ENCODE measurements at places on chromosomes 13 and 19.

- DNase-seq = no peak
Observed at GRCh38 chr13:109985871-109986450, 199.6 kb upstream of the IRS2 start.

DNA sequence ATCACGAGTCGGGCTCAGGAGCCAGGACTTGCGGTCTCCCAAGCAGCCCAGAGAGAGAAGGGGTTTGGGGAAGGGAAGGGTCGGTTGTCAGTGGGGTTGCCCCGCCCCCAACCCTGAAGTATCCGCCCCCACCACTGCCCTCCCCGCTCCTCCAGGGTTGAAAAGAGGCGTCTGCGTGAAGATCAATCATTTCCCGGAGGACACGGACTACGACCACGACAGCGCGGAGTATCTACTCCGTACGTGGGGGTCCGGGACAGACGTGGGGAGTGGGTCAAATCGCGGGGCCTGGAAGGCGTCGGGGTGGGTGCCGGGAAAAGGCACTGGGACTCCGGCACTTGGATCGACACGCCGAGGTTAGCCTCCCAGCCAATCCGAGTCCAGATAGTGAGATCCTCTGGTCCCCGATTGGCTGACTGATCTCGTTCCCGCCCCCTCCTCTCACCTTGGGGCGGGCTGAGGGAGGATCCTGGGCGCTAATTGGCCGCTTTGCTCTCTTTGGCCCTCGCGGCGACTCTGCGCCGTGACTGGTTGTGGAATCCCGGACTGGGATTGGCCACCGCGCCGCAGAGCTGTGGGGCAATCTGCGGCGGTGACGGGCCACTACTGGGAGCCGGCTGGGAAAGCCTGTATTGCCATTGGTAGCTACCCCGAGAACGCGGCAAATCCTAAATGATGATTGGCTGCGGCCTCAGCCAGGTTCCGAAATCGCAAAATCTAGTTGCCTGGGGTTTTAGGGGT, 13.3 kb upstream of the CACNG6 start:
- DNase-seq = no peak

DNA sequence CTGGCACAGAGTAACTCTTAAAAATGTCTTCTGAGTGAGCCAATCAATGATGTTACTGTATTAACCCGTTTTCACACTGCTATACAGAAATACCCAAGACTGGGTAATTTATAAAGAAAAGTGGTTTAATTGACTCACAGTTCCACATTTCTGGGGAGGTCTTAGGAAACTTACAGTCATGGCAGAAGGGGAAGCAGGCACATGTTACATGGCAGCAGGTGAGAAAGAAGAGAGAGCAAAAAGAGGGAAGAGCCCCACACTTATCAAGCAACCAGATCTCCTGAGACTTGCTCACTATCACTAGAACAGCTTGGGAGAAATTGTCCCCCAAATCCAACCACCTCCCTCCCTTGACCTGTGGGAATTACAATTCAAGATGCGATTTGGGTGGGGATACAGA, 97.6 kb upstream of the MIR17HG start:
- DNase-seq = no peak

GRCh38 chr13:24680258-24680920, at the start of gene ATP12A:
Gene ATP12A, plus strand, starts transcription at chr13:24680408. Its CDS starts 336 bp downstream, at chr13:24680744.
- DNase-seq = no peak

DNA sequence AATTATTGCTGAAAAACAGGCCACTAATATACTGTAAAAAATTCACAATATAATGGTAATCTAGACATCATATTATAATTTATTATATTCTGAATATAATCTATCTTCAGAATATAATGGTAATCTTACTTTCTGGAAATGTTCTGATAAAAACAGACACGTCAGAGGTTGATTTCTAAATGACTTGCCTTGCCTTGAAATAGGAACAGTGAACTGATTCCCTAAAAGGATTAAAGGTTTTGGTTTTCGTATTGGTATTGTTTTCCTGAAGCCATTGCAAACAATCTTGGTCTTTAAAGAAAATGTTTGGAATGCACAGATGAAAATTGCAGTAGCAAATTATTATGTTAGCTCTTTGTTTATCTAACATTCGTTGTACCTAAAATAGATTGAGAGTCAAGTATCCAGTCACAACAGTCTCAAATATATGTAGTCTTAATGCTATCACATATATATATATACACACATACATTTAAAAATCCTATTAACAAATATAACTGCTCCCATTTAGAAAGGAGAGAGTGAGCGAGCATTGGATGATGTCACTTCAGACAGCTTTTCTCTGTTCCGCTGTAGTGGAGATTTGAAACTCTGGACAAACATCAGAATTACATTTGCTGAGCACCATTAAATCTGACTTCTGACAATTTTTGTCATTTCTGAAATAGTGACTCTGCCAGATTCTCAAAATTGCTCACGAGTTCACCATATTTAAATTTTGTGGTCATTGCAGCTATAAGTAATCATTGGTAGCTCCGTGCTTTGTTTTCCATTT, 1.7 kb downstream of the ITM2B start:
- no peak for DNase-seq

DNA sequence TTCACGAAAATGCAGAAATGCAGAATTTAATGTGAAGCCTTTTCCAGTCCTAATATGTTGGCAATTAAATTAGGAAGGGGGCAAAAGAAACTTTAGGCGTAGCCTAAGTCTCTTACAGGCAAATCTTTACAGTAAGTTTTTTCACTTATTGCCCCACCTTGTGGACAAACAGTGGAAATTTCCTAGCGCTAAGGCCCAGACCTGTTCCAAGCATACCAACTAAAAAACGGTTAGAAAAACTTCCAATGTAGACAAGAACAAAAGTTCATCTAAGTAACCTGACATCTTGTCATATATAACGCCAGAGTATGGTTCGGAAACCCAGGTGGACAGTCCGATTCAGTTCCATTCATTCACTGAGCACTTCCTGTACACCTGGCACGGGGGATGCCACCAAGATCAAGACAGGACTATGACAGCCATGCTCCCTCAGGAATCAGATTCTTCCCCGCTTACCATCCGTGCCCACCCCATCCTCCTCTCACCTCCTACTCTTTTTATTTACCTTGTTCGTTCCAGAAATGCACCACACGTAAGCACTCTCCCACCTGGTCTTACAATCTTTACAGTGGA, 4.9 kb downstream of the ZAR1L start:
- DNase-seq = peak; percentile 12

DNA sequence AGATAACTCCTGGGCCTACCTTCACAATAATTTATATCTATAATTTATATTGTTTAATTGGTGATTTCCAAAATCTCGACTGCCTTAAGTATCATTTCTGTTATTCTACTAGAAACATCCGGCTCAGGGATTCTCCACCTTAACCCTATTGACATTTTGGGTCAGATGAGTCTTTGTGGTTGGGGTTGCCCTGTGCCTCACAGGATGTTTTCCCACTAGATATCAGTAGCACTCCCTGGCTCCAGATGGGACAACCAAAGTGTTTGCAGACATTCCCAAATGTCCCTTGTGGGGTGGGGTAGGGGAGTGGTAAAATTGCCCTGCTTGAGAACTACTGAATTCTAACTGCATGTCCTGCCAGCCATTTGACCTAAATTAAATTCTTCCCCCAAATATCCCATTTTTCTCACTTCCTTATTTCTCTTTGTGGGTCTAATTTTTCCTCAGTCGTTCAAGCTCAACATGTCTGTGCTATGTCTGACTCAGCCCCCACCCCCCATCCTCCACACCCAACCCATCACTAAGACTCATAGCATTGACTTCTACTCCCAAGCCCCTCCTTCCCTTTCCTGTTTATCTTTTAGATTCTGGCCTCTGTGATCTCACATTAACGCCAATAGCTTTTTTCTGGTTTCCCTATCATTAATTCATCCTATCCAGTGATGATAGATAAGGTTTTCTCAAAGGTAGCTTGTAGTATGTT, 545.1 kb downstream of the EFNB2 start:
- DNase-seq = no peak

DNA sequence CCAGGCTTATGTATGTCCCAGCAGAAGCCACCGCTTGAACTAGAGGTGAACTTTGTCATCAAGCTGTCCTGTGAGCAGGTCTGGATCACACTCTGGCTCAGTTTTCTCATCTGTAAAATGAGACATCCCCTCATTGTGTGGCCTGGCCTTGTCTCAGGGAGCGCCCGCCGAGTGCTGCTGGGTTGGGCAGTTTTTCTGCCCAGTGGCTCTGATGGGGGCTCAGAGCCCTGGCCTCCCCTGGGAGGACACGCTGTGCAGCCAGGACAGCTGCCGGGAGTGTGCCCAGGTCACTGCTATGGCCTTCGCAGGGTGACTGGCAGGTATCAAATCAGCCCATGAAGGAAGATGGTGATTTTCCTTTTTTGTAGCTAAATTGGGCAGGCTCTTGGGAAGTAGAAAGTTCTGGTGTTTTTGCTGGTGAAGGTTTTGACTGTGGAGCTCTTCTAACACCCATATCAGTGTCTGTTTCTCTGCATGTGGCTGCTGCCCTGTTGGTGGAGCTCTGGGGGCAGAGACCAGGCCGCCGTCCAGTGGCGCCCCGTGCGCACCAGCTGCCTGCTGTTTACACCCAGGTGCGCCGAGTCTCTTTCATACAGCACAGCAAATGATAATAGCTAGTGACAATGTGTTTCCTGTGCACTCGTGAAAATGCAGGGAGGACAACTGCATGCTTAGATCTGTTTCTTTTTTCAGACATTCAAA, 40.8 kb downstream of the SLC7A9 start:
- DNase-seq = no peak

DNA sequence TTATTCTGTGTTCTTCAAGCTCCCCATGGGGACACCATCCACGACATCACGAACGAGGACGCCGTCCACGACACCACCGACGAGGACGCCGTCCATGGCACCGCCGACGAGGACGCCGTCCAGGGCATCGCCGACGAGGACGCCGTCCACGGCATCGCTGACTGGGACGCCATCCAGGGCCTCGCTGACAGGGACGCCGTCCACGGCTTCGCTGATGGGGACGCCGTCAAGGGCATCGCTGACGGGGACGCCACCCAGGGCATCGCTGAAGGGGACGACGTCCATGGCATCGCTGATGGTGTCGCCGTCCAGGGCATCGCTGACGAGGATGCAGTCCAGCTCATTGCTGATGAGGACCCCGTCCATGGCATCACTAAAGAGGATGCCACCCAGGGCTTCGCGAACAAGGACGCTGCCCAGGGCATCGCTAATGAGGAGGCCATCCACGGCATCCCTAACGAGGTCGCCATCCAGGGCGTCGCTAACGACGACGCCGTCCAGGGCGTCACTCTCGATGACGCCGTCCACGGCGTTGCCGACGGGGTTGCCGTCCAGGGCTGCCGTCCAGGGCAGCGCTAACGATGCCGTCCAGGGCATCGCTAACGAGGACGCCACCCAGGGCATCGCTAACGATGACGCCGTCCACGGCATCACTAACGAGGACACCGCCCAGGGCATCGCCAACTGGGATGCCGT, 949.2 kb downstream of the TUBA3C start:
- DNase-seq = no peak

GRCh38 chr13:93309886-93310523, 83.4 kb downstream of the GPC6 start:
- no peak for DNase-seq

DNA sequence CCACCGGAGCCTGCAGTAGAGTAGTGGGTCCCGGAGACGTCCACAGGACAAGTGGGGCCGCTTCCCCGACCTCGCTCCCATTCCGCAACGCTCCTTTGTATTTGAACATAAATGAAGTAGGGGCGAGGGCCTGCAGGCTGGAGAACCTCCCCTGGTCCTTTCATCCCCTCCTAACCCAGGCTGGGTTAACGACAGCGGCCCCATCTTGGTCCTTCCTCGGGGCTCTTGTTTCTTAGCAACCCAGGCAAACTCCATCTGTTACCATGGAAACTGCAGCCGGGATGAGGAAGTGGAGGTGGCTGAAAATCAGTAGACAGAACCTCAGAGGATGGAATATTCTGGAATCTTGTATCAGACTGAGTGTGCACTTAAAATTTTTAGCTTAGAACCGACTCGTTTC, 132.6 kb upstream of the USP29 start:
- no peak for DNase-seq

GRCh38 chr13:111940892-111941291, 126.1 kb upstream of the SOX1 start:
- DNase-seq = no peak

DNA sequence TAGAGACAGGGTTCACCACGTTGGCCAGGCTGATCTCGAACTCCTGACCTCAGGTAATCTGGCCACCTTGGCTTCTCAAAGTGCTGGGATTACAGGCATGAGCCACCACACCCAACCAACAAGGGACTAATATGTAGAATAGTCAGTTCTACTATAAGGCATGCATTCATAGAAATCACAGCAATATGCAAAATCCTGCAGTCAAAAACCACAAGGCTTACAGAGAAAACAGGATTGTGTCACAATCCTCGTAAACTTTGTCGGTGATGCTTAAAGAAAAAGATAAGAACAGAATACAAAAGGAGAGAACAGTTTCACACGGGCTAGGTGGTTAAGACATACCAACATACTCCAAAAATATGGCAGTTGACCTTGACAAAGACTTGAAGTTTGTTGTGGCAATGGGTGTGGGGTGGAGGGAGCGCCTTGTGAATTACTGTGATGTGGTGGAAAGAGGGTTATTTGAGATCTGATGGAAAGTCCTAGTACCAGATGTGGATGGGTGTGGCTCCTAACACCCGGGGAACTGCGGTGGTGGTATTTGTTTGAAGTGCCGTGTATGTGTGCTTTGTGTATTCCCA, 12.4 kb downstream of the NOSIP start:
- DNase-seq = no peak

GRCh38 chr19:2549701-2550191, 73.8 kb downstream of the GADD45B start:
- DNase-seq = no peak

DNA sequence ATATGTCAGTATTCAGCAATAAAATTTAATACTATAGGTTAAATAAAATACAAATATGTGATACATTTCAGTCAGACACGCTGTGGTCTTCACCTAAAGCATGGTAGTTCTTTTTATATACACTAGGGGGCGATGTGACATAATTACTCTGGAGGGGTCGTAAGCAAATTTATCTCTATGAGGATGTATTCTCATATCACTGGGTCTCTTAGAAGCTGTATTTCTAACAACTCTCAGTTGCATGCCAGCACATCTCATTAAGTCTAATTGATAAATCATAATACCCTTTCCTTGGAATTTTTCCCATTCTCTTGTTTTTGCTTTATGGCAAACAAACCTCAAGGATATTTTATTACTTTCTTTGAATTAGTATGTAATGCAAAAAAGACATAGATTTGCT, 3.9 kb upstream of the PCDH17 start:
- DNase-seq = no peak

- DNase-seq = no peak
Observed at GRCh38 chr13:51906581-51906980, 44.8 kb downstream of the CCDC70 start.

DNA sequence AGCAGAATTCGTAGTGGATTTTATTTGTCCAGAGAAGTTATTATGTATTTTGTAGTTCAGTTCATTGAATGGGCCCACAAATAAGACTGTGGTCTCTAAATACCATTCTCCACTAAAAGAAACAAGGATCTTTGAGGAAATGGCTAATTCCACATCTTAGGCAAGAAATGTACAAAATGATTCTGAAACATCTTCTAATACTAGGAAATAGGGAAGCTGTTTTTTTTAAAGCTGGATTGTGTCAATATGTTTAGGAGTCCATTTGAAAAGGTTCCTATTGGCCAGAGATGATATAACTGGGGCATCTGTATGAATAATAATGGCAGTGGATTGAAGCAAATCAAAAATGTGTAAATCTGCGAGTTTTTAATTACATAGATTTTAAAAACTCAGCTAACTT, 88.5 kb upstream of the SIAH3 start:
- no peak for DNase-seq
